ENCODE measurements at places on chromosomes 12 and 14.

GRCh38 chr12:71399197-71399596 lies 40.4 kb upstream of the LGR5 start:
- DNase-seq: no peak

DNA sequence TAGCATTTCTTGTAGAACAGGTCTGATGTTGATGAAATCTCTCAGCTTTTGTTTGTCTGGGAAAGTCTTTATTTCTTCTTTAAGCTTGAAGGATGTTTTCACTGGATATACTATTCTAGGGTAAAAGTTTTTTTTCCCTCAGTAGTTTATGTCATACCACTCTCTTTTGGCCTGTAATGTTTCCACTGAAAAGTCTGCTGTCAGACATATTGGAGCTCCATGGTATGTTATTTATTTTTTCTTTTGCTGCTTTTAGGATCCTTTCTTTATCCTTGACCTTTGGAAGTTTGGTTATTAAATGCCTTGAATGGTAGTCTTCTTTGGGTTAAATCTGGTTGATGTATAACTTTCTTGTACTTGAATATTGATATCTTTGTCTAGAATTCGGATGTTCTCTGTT lies 306.1 kb downstream of the FUT8 start:
- DNase-seq: no peak

DNA sequence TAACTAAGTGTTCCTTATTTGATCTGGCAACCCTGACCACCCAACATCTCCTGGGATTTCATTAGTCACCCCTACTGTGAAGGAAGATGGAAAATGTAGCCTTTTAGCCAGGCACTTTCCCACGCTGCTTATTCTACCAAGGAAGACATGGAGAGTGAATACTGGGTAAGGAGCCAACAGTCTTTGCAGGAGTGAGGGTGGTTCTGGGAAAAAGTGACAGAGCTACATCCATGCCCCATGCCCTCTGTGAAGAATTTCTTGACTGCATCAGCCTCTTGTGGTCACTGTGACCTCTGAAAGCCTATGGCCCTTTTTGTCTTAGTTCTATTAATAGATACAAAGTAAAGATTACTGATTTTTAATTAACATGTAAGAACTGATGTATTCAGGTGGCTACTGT lies 196.0 kb upstream of the EEA1 start:
- DNase-seq: no peak

GRCh38 chr12:55713721-55714120 lies 2.1 kb upstream of the BLOC1S1 start:
- DNase-seq: no peak

GRCh38 chr14:89607453-89607852 lies 190.4 kb upstream of the FOXN3 start:
- DNase-seq: no peak

GRCh38 chr12:29270446-29270845 lies 110.5 kb downstream of the ERGIC2 start:
- DNase-seq: no peak

DNA sequence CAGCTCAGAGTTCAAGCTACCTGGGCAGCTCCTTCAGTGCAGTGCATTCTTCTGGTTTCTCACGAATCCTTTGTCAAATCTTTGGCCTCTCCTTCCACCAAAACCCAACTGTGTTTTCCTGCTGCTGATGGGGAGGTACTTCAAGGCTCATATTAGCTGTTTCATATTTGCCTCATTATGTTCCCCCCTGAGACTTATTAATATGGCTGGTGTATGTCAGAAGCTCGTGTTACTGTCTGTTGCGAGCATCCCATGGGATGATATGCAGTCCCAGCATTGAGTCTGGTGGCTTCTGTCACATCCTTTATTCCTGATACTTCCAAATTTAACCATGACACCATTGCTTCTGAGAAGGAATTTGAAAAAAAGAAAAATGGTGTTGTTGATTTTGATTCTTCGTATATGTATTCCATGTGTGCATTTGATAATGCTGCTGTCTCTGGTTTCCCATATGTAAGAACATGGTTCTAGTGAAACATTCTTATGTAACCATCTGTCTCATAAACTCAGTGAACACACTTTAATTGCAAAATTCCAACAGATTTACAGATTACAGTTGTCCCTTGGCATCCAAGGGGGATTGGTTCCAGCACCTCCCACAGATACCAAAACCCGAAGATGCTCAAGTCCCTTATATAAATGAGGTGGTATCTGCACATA lies 149.1 kb downstream of the KICS2 start:
- DNase-seq: no peak

DNA sequence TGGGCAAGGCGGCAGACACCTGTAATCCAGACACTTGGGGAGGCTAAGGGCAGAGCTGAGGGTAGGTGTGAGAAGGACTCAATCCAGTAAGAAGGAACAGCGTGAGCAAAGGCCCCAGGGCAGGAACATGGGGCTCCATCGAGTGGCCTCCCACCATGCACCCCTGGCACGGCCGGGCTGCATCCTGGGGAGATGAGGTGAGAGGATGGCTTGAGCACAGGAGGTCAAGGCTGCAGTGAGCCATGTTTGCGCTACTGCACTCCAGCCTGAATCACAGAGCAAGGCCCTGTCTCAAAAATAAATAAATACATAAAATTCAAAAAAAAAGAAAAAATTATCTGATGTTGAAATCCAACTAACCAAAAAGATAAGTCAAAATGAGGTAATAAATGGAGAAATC lies 58.5 kb downstream of the ARL6IP4 start:
- DNase-seq: no peak

DNA sequence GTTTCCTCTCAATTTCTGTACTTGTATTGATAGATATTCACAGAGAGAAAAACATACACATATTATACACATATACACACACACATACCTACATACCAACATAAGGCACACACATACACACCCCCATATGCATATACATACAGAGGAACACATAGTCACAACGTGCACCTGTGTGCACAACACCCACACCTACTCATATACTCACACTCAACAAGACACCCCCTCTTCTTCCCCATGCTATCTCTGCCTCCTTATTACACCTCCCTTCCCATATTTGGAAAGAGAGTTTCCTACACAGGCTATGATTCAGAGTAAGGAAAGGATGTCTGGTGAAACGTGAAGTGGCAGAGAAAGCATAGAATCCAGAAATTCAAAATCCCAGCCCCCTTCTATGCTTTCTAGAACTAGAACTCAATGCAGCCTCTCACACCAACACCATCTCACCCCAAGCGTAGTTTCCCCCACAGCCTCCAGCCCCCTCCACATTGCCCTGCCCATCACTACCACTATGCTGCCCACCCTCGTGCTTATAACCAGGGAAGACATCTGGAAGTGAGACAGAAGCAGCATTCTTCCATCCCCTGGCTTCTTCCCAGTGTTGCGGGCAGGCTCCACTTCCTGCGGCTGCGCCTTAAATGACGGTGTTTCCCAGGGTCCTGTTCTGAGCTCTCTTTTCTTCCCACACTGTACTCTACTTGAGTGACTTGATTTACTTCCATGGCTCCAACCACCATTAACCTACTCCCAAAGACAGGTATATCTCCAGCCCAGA lies 2.4 kb downstream of the RNASE8 start:
- no peak for DNase-seq

GRCh38 chr12:4135919-4136605 lies 137.5 kb upstream of the CCND2 start:
- DNase-seq: no peak

GRCh38 chr14:98501335-98501734 lies 770.7 kb downstream of the BCL11B start:
- DNase-seq: no peak

GRCh38 chr14:49879646-49880204 lies 13.2 kb upstream of the ARF6 start:
- DNase-seq: peak; percentile 39

DNA sequence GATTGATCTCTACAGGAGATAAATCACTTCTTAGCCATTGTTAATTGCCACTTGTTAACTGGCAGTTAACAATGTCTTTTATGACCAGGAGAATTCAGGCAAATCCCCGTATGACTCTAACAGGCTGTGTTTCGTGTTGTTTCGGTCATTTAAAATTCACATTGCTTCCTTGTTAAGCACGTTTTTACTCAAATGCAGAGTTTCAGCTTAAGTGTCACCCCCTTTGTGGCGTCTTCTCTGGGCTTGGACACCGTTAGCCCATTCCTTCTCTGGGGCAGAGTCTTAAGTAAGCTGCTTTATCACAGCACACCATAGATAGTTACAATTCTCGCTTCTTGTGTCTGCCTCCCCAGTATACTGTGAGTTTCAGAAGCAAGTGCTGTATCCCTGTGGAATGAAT lies 205.4 kb downstream of the EPS8 start:
- DNase-seq: no peak

DNA sequence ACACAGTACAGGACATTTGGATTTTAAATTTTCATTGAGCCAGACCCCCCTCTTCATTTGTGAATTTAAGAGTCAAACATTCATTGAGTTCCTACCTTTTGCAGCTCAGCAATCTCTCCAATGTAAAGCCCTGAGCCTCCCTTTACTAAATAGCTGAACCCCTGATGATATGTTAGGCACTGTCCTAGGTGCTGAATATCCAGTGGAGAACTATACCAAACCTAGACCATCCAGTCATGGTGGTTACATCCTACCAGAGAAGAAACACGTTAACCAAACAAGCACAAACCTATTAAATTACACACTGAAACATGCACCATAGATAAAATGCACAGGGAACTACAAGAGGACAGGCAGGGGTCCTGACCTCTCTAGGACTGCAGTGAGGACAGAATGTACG lies 1585.3 kb upstream of the TMEM132C start:
- no peak for DNase-seq

DNA sequence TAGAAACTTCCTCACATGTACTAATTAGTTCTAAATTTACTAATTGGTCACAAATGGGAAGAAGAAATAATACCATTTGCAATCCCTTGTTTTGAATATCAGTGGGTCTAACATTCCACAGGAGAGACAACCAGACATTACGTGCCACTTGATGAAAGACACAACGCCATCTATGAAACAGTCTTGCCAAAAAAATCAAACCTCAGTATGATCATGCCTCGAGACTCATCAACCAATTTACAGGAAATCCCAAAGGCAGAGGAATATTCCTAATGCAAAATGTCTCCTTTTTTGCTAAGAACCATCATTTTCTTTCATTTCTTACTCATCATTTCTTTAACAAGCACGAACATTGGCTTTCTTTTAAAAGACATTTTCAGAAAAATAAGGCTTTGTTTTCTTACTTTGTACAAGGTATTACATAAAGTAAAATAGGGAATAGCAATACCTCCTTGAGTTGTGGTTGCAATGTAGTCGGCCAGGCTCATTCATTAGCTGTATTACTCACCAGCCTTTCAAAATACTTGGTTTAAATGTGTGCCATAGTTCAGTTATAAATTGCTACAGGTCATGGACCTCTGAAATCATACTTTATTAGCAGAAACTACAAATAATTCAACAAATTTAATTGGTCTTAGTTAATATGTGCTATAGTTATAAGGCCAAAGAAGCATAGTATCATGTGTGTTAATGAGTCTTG lies 436.2 kb upstream of the FLRT2 start:
- no peak for DNase-seq

DNA sequence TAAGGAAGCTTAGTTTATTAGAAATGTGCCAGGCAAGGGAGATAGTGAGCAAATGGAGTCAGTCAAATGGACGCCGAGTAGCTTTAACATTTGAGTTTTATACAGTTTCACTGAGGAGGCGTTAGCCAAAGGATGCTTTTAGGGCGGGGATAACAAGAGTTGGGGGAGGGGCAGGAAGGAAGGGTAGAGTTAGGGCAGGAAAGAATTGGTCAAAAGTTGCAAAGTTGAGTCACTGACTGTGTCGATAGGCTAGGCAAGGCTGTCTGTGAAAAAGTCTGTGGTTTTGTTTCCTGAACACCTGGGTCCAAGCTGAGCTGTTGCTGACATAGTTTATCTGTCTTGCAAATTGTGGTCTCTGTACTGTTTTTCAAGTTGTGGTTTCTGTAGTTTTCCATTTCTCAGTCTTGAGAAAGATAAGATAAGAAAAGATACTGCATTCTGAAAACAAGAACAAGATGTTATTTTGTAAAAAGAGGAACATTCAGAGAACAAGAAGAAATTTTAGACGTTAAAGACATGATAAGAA lies 62.6 kb upstream of the RESF1 start:
- DNase-seq: no peak

GRCh38 chr14:32588448-32589320 lies 259.6 kb downstream of the AKAP6 start:
- DNase-seq: no peak

- DNase-seq: no peak
Observed at GRCh38 chr14:86756521-86757190, 1226.7 kb downstream of the FLRT2 start.

DNA sequence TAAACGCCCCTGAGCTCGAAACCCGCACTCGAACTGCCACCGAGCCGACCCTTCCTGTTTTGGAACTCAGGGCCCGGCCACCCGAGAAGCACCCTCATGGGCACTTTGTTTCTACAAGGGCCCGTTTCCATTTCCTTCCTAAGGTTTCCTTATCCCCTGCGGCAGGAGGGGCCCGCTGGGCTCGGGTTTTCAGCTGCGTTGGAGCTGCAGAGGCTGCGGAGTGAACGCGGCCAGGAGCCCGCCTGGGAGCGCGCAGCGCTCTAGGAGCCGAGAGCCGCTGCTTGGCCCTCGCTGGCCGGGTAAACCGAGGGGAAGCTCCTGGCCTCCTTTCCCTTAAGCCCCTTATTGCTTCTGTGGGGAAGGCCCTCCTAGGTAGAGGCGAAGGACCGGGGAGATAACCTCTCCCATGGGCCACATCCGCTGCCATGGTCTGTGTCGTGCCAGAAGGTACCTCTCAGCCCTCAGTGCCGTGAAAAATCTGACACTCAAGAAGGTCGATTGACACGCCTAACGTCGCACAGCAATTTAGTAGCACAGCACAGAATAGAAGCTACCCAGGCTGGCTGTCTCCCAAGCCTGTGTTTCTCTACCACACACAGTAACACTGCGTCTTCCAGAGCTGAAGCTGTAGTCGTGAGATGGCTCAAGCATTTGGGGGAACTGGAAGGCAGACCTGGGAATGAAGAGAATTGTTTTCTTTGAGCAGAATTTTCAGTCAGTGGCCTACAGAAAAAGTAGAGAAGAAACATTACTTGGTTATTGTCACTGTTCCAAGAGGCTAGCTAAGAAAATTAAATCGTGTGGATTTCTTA lies 12.9 kb upstream of the CALM1 start:
- DNase-seq: no peak

GRCh38 chr12:6110006-6110405 lies 14.5 kb downstream of the VWF start:
- no peak for DNase-seq

DNA sequence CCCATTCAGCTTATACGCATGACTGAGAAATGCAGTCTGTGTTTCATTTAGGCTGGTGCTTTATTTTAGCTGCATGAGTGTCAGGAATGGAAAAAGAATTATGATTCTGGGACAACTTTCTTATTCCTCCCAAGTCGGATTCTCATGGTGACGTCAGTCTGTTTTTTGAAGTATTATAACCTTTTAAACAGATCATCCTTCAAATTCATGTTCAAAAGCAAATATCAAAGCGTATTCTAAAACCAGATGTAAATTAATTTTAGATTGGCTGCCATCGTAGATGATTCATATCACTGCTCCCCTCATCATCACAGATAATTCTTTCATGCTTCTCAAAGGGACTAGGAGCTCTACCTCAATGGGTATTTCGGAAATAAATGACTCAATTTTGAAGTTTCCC lies 15.0 kb downstream of the FNTB start:
- no peak for DNase-seq
